AG08395 (cell line): ENCODE measurements at places on chromosomes 11 and 22.

DNA sequence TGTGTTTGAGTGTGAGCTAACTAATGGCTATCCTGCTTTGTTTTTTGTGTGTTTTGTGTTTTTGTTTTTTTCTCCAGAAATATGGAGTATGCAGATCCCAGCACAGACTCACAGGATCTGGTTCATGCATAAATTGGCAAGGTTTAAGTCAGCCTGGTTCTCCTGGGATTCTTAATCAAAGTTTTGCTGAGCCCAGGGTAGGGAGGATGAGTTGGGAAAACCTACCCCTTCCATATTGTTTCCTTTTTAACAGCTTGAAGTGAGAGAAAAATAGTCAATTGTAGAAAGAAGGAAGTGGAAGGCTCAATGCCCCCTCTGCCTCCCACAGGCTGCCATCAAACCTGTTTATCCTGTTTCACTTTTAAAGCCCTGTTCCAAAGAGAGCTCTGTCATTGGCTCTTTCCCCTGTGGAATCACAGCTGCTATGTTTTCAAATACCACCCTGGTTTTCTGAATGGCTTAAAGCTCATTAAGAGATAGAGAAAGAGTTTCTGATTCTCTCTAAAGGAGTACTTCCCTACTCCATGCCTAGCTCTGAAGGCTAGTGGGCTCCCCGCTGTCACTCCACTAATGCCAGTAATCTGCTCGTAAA is 23.4 kb upstream of the CADM1 start:
- DNase-seq = no peak

DNA sequence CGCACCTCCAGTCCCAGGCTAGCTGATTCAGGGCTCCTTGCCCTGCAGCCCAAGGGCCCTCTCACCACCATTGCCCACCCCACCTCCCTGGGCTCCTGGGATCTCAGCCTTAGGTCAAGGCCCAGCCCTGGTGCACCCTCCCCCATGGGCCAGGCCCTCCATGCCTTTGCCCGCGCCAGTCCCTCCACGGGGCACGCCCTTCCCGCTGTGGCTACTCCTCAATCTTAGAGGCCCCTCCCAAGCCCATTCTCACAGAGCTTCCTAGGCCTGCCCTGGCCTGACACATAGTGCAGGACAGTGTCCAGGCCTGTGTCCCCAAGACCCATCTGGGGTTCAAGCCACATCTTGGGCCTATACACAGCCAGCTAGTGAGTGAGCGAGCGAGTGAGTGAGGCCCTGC is 6.9 kb downstream of the GP1BB start:
- no peak for DNase-seq

DNA sequence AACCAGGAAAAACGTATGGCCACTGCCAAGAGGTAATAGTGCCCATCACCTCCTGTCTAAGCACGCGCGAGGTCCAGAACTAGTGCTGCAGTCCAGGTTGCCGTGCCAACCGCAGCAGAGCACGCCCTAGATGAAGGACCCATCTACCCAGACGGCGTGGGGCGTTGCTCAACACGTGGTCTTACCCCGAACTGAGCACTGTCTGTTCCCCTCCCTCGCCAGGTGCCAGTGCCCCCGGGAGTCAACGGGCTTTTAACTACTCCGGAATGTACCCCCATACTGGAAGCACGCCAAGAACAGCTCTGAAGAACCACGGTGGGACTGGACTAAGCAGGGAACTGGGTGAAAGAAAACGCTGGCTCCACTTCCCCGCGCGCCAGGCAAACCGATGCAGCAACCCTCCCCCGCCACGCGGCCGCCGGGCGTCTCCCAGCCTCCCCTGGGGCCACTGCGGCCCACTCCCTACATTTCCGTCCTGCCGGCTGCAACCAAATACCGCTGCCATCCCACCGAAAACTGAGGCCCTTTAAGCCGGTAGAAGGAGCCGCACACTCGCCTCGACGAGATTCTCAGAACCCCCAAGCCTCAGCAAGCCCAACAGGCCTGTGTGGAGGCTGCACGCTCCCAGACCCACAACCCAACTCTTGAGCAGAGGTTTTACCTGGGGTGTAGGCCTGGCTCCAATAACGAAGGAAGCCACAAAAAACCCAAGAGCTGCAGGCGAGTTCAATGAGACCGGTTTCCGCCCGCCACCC is at the start of gene HSPA8:
Gene HSPA8 (minus strand): TSS at position 734 of the 755 bp plus-strand sequence. CDS start 812 bp downstream, outside the sequence.
- peak; percentile 22 for DNase-seq

DNA sequence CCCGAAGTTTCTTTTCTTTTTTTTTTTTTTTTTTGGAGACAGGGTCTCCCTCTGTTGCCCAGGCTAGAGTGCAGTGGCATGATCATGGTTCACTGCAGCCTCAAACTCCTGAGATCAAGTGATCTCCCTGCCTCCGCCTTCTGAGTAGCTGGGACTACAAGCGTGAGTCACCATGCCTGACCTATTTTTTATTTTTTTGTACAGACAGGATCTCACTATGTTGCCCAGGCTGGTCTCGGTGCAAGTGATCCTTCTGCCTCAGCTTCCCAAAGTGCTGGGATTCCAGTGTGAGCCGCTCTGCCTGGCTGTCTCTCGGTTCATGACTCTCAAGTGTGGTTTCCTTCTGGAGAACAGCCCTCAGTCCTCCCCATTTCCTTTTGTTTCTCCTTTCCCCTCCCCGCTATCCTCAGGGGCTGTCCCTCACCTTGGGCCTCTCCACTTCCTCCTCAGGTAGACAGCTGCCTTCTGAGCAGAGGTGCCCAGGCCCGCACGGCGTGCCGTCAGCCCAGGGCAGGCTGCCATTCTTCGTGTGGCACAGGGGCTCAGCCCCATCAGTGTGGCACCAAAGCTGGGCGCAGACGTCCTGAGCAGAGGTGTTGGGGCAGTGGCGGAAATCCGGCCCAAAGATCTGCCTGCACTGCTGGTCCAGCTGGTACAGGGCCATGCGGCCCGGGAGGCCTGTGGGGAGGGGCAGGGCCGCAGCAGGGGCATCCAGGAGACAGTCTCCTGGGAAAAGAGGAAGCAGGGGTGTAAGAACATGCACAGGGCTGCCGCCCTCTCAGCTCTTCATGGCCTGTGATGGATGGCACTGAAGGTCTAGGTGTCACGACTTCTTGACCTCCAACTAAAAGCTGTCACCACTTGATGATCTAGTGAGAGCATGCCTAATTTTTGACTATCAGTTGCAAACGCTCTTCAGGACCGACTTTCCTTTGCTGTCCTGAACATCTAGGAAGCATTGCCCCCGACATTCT is 14.0 kb downstream of the ADAMTS8 start:
- DNase-seq = no peak

- DNase-seq = peak; percentile 66
Observed at GRCh38 chr22:38881997-38882879, 10.2 kb upstream of the CBX6 start.

GRCh38 chr11:102614485-102614884 is 10.6 kb downstream of the MMP20 start:
- DNase-seq = no peak

GRCh38 chr11:28777126-28777525 is 668.9 kb downstream of the METTL15 start:
- no peak for DNase-seq

DNA sequence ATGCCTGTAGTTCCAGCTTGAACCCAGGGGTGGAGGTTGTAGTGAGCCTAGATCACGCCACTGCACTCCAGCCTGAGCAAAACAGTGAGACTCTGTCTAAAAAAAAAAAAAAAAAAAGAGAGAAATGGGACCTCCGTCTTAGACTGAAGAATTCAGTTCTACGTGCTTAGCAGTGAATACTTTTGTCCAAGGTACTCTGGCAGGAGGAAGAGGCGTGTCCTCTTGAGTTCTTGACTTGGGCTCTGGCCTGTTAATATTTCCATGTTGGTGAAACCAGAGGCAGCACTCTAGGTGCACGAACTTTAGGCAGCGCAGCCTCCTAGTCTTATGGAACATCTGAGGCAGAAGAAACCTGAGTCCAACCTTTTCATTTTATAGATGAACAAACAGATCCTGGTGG is 2.4 kb downstream of the HMBS start:
- no peak for DNase-seq

DNA sequence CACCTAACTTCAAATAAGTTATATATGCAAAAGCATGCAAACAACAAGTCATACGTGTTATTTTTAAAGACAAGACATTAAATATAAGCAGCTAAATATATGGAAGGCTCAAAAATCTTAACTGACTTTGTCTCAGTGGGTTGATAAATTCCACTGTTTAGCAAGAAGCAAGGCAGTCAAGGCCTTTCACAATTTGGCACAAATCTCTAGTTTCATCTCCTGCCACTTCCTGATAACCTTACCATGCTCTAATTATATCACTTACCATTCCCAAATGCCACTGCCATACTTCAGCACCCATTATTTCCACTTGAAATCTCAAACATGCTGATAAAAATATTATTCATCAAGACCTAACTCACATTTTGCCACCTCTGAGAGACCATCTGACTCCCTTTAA is 24.8 kb downstream of the DCUN1D5 start:
- no peak for DNase-seq

GRCh38 chr11:113998574-113998973 is 23.7 kb downstream of the HTR3A start:
- no peak for DNase-seq

- no peak for DNase-seq
Observed at GRCh38 chr22:48682504-48682903, 1145.2 kb downstream of the BRD1 start.

DNA sequence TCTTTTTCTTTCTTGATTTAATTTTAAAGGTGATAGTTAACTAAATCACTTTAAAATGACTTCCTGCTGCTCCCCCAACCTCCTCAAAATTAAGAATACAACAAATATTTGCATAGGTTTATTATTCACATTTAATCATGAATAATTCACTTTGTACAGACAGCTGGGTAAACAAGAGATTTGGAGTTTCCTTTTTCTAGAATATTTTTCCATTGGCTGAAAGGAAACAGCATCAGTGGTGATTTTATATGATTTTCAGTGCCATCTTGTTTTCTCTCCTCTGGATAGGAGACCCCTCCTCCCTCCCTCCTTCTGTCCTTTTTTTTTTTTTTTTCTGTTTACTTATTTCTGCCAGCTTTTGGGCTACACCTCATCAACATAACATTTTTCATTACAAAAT is 60.5 kb downstream of the LIF start:
- no peak for DNase-seq

DNA sequence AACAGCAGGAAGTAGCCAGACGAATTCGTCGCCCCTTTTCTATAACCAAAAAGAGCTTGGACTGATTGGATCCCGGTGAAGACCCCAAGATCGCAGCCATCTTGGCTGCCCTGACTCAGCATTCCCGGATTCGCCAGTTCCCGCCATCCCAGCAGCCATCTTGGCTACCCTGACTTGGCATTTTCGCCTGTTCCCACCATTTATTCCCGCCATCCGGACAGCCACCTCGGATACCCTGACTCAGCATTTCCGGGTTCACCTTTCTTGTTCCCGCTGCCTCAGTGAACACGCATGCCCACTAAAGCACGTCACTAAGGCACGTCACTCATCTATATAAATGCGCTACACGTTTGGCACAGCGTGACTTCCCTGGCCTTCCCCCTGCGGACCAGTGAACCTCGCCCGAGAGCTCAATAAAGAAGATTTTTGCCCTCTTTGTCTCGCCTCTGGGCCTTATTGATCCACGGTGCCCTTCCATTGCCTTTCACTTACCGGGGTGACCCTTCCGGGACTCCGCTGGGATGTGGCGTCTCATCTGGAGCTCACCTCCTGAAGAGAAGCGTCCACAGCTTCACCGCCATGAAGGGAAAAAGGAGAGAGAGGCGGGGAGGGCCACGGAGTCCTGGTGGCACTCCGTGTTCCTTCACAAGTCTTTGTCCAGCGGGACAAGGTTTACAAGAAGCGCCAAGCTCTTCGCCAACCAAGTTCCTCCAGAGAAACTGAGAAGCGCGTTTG is 4.0 kb upstream of the OR56A3 start:
- DNase-seq = no peak

DNA sequence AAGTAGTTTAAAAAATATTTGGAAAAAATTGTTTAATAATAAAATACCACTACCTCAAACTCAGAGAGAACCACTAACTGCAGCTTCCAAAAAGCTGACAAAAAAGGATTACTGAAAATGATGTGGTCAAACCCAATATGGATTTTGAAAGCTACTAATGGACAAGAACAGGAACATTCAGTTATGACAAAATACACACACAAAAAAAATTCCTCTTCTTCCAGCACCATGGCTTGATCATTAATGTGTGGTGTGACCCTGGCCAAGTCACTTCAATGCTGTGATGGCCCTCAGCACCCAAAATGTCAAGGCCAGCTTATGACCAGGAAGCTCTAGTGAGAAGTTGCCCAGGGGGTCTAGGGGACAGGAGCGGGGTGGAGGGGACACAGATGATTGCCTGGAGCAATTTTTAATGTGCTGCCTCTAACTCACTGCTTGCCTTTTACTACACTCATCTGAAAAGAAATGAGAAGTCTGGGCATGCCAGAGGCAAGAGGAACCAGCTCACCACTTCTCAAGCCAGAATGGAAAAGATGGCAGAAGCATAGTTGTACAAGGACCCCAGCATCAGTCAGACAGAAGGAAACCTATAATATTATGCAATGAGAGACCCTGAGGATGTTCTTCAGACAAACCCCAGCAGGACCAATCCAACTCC is 2.2 kb downstream of the SMCO4 start:
- DNase-seq = no peak

DNA sequence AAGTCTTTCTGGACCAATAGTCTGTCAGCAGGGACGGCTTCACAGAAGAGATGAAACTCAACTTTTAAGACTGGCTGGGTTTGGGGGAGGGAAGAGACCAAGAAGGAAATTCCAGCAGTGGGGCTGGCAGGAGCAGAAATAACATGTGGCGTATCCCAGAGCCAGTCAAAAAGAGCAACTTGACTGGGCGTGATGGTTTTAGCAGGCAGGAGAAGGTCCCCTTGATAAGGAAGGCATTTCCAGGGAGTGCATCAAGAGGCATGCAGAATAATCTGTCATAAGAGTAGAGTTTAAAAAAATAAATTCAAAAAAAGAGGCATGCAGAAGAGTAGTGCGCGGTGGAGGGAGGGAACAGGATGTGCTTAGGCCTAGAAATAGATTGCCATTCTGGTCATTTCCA is 52.5 kb downstream of the C22orf31 start:
- no peak for DNase-seq

GRCh38 chr22:47795477-47796127 is 1033.2 kb downstream of the TBC1D22A start:
- no peak for DNase-seq

GRCh38 chr22:25485626-25486545 is 78.6 kb upstream of the GRK3 start:
- no peak for DNase-seq

DNA sequence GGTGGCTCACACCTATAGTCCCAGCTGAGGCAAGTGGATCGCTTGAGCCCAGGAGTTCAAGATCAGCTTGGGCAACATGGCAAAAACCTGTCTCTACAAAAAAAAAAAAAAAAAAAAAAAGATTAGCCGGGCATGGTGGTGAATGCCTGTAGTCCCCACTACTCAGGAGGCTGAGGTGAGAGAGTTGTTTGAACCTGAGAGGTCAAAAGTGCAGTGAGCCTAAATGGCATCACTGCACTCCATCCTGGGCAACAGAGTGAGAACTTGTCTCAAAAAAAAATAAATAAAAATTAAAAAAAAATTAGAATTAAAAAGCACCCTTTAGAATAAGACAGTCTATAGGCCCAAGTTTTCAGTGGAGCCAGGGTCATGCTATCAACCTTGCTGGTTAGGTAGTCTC is 95.5 kb downstream of the PDHX start:
- DNase-seq = no peak
